Right ventricle myocardium superior (tissue), 1 donor: ENCODE measurements at places on chromosomes 6 and 20.
A peak's percentile ranks its signal among the peaks of the same experiment; 100 is the strongest.

- DNase-seq = no peak
Observed at GRCh38 chr6:20497216-20498040, 36.8 kb upstream of the CDKAL1 start.

DNA sequence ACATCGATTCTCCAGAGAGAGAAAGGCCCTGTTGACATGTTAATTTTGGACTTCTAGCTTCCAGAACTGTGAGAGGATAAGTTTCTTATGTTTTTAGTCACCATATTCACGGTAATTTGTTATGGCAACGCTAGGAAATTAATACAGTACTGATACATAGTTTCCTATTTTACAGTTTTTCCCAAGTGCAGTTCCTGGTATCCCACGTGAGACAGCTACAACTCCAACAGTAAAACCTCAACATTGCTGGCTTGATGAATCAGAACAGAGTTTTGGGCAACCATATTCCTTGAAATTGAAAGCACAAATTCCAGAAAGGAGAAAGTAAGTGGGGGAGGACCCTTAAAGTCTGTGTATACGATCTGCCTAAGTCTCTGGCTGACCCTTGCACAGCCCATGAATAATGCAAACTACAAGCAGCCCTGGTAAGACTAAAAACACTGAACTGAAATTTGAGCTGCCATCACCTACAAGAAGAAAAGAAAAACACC, 505.1 kb upstream of the NRSN1 start:
- DNase-seq = no peak

DNA sequence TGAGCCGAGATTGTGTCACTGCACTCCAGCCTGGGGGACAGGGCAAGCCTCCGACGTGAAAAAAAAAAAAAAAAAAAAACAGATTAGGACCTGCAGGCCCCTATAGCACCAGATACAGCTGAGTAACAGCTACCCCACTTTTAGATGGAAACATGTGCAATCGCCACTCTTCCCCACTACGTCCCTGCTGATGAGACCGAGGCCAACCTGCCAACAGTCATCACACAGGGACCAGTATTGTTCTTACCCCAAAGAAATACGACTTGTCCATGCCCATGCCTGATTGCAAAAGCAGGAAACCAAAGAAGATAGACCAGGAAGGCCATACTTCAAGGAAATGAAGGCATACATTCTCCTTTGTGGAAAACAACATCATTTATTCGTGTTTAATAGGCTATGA, 45.8 kb downstream of the ZMYND8 start:
- no peak for DNase-seq

DNA sequence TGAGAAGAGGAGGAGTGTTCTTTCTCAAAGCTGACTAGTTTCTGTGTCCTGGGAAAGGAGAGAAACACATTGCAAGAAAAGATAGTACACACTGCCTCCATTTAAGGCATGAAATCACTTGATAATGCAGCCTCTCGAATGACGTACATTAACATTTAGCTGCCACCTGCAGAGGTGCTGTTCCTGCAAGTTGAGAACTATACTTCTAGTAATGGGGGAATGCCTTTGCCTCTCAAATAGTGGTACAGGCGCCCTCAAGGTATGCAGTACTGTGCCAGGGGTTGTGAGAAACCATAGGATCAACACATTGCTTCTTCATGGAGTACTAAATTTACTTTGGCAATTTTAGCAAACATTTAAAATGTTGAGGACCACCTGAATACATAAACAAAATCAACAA, 20.1 kb downstream of the IMPG1 start:
- no peak for DNase-seq

- no peak for DNase-seq
Observed at GRCh38 chr6:33076406-33076934, 680 bp downstream of the HLA-DPB1 start.

- DNase-seq = no peak
Observed at GRCh38 chr6:167113047-167113754, 9.7 kb upstream of the CCR6 start.

DNA sequence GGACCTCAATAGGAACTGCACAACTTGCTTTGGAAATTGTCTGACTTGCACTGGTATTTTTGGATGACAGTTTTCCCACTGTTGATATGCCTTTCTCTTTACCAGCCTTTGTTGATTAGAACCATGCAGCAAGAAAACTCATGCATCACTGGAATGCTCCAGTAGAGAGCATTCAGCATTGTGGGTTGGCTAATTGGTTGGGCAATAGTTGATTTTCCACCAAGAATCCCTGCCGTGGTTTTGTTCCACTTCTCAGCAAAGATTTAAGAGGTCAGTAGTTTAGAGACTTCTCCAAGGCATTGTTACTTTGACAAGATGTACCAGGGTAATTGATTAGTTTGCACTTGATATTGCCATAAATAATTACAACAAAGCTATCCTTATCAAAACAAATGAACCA, 260.0 kb downstream of the DHX35 start:
- DNase-seq = no peak

- DNase-seq = no peak
Observed at GRCh38 chr6:166031275-166031674, 136.4 kb downstream of the TBXT start.

- DNase-seq = peak; percentile 85
Observed at GRCh38 chr20:57439432-57439831, 48.2 kb downstream of the RBM38 start.

DNA sequence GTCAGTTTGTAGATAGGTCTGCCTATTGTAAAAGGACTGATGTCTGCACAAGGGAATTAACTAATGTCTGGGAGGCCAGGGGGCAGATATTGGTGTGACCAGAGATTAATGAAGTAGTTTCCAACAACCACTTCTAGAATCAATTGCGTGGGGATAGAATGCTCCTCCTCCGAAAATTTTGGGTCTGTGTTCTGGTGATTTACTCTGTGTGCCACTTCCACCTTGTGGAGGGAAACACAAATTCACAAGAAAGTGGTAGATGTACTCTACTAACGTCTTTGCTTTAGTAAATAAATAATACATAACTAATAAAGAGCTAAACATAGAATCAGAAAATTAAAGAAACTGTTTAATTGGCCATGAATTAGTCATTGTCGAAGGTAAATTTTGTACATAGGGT, 25.5 kb downstream of the TMEM14A start:
- DNase-seq = no peak

DNA sequence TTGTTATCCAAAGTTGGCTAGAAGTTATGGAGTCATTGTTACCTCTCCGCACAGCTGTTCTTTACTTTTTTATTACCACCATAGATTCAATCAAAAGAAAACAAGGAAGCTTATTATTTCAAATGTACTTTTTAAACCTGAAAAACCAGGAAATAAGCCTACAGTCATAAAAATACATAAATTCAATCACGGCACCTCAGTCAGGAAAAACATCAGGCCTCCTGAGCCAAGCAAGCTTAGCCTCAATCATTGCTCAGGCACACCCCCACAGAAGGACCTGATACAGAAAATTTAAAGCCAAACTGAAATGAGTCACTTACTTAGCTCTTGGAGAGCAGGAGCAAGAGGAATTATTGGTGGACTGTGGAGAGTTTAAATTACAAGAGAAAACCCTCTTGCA, 44.3 kb downstream of the MARCKS start:
- DNase-seq = no peak

GRCh38 chr6:28638787-28639430, 113.2 kb downstream of the GPX5 start:
- no peak for DNase-seq

DNA sequence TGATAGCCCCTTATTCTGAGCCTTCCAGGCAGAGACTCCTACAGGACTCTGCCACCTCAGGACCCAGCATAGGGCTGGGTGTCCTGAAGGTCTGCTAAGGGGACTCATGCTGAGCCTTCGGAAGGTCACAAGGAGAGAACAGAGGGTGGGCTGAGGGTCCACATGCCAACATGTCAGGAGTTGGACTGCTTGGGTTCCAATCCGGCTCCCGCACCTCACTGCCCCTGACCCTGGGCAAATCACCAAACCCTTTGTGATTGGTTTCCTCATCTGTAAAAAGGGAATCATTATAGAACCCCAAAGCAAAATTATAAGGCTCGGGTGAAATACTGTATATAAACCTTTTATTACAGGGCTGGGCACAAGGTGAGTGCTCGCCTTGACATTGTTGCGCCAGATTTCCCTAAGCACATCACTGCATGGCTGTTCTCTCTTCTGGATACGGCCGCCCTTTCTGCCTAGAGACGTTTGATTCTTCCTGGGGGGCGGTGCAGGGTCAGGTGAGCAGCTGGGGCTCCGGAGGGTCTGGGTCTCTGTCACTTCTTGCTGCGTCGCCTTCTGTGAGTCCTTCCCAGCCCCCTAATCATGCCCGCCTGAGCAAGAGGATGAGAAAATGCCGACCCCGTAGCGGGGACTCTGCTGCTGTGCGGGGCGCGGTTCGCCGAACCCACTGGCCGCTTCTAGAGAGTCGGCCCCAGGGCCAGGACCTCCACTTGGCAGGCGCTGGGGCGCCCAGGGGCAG, 90.5 kb upstream of the EPB41L1 start:
- DNase-seq = no peak

DNA sequence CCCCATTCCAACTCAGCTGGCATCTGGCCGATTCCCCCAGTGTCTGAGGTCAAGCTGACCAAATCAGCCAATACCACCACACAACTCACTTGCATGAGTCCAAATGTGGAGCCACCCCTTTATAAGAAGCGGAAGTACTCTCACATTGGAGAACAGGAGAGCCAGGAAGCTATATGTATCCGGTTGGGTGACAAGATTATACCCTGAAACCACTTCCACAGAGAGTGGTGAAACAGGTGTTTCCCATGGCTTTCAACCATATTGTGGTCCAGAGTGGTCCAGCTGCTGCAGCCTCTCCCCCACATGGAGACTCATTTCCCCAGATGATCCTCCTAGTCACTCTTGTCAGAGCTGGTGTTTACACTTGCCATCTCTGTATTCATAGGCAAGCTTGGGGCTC, 24.0 kb upstream of the SERINC1 start:
- no peak for DNase-seq

GRCh38 chr6:41274256-41274655, 12.2 kb downstream of the TREM1 start:
- DNase-seq = no peak

DNA sequence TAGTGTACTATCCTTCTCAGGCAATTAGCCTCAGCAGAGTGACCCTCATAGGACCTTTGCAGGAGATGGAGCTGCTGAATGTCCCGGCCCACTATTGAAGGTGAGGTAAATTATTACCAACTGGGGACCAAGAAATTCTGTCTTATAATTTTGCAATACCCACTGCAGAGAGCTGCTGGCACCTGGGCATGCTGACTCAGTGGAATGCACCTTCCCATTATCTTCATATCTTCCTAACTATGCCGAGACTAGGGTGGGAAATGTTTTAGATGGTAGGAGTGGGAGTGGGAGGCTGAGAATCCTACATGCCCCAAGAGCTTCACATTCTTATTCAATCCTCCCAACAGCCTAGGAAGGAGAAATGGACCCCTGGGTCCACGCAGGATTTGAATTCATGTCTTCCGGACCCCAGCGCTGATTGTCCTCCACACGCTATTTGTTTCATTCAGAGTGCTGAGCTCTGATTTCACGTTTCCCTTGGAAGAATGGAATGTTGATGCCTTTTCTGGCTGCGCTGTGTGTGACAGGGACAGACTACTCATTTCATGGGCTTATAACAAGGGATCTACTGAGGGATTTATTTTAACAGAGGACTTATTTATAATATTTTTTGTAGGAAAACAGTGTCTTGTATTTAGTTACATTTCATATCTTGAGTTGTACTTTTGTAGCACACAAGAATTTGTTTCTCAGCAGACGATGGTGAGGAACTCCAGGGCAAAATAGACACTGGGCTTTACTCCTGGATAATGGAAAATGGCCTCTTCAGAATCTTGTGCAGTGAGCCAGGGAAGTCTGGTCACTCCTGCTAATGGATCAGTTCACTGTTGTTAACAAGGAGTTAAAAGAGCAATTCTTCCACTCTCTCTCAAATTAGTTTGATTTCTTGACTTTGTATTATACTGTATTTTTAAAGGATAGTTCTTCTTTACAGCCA, 66.4 kb downstream of the FYN start:
- DNase-seq = no peak

- no peak for DNase-seq
Observed at GRCh38 chr6:103193413-103193812, 1666.3 kb downstream of the HACE1 start.

DNA sequence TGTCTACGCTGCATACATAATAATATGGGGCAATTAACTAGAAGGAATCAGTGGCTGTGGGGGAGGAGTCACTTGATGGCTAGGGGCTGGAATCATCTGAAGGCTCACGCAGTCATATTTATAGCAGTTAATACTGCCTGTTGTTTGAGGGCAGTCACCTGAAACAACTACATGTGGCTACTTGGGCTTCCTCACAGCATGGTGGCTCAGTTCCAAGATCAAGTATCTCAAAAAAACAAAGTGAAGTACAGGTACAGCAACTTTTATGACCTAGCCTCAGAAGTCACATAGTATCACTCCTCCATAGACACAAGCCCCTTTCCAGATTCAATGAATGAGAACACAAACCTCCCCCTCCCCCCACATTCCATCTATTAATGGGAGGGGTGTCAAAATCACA, 63.7 kb downstream of the STX11 start:
- DNase-seq = no peak

DNA sequence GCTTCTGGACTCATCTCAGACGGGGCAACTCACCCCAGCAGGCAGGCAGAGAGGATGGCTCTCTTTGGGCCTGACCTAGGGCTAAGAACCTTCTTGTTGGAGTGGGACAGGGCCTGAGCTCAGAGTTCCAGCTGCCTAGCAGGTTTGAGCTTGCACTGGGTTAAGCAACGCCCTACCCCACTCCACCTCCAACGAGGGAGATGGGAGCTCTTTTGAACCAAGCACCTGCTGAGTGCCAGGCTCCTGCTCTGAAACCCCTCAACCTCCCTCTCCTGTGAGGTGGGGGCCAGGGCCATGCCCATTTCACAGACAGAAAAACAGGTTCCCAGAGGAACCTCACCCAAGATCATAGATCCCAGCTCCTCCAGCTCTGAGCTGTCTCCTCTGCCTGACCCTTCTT, 54.3 kb downstream of the SNAI1 start:
- DNase-seq = no peak

- DNase-seq = peak; percentile 67
Observed at GRCh38 chr20:23435626-23436539, 3.6 kb upstream of the CSTL1 start.

- DNase-seq = no peak
Observed at GRCh38 chr6:130423044-130423443, 57.2 kb downstream of the TMEM200A start.

DNA sequence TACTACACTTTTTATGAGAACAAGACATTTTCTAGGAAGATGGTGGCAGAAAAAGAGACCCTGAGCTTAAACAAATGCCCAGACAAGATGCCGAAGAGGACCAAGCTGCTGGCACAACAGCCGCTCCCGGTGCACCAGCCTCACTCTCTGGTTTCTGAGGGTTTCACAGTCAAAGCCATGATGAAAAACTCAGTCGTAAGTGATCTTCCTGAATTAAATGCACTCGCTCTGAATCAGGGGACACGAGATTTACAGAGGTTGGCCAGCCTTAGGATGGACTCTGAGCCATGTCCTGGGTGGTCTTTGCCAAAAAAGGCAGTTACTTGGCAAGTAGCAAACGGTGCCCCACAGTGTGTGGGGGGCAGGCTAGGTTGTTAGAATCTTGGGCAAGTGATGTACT, 423 bp downstream of the PACRG start:
- no peak for DNase-seq
